ENCODE measurements at places on chromosomes 7 and 10.

GRCh38 chr7:143003393-143004051 lies 23.4 kb downstream of the OR9A2 start:
- DNase-seq: no peak

DNA sequence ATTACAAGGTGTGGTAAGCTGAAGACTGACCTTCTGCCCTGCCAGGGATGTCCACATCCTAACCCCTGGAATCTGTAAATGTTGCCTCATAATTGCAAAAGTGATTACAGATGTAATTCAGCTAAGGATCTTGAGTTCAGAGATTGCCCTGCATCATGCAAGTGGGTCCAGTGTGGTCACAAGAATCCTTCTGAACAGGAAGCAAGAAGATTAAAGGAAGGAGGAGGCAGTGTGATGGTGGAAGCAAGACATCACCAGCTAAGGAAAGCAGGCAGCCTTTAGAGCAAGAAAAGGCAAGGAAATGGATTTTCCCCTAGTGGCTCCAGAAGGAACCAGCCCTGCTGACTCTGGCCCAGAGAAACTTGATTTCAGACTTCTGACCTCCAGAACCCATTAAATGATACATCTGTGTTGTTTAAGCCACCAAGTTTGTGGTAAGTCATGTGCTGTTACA lies 78.1 kb downstream of the USP6NL start:
- no peak for DNase-seq

- no peak for DNase-seq
Observed at GRCh38 chr10:126502441-126502840, 114.2 kb upstream of the ADAM12 start.

- DNase-seq: no peak
Observed at GRCh38 chr7:37269711-37270508, 178.8 kb downstream of the ELMO1 start.

- no peak for DNase-seq
Observed at GRCh38 chr7:151663382-151664100, 143.8 kb upstream of the RHEB start.

GRCh38 chr7:2299870-2300512 lies 14.2 kb downstream of the SNX8 start:
- DNase-seq: no peak

- DNase-seq: no peak
Observed at GRCh38 chr10:21985541-21985940, 18.0 kb downstream of the DNAJC1 start.

DNA sequence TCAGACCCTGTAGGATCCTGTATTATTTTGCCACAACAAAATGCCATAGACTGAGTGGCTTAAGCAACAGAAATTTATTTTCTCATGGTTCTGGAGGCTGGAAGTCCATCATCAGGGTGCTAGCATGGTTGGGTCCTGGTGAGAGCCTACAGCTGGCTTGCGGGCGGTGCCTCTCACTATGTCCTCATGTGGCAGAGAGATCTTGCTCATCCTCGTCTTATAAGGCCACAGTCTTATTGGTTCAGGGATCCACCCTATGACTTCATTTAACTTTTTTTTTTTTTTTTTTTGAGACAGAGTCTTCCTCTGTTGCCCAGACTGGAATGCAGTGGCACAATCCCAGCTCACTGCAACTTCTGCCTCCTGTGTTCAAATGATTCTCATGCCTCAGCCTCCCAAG lies 90.9 kb downstream of the LSM5 start:
- no peak for DNase-seq

GRCh38 chr7:2409745-2410414 lies 6.5 kb downstream of the CHST12 start:
- DNase-seq: no peak

DNA sequence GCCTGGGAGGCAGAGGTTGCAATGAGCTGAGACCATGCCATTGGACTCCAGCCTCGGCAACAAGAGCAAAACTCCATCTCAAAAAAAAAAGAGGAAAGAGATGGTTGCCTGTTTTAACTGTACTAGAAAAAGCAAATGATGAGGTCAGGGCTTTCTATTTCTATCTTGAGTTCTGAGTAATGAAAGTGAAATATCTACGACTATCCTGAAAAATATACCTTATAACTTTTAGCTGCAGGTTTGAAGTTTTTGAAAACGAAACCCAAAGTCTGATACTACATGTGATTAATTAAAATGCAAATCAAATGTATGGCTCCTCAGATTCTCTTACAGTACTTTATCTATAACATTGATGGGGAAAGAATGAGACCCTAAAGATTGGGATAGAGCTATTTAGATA lies 636.2 kb upstream of the LRRN3 start:
- DNase-seq: no peak

- no peak for DNase-seq
Observed at GRCh38 chr10:97204826-97205679, 19.3 kb upstream of the SLIT1 start.

- DNase-seq: no peak
Observed at GRCh38 chr7:35645691-35646090, 49.2 kb downstream of the HERPUD2 start.

DNA sequence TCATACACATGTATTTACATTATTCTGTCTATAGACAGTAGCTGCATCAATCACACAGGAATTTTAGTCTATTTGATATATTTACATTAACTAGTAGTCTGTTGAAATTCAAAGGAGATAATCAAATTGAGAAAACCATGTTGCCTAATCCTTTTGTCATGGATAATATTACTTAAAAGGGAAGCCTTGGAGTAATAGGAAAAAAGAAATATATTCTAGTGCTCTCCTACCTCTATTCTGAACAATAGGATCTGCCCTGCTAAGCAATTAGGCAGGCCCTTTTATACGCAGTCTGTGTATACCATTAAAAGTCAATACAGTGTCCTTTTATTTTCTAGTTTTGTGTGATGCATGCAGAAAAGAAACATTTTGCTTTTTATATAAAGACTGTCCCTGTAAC lies 24.5 kb downstream of the UMAD1 start:
- DNase-seq: no peak

GRCh38 chr10:117339578-117339977 lies 35.7 kb downstream of the PDZD8 start:
- no peak for DNase-seq

DNA sequence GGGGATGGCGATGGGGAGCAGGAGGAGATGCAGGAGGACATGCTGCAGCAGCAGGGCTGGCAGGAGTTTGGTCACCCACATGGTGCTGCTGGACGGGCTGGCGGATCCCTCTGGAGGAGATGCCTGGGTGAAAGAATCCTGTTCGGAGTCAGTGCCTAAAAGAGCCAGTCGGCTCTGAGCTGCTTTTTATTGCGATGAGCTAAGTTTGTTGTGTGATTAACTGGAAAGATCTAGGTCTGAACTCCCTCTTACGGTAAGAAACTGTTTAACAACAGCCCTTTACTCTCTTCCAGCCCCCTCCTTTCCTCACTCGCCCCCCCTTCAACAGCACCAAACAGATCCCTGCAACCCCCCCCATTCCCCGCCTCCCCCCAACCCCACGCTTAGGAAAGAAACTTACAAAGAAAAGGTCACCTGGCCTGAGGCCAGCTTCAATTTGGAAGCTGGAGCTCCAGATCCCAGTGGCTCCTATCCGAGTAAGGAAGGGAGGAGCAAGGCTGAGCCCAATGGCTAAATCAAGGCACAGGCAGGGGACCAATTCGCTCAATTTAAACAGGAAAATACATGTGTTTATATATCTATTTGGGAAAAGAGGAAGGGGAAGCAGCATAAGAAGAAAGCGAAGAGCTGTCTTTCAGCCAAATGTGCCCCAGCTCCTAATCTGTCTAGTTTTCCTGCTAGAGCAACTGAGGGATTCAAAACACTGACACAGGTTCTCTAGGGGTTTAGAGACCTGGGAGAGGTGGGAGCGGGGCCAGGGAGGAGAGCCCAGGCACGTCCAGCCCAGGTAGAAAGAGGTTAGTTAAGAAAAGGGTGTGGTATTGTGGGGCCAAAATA lies at the start of gene HGF:
Gene HGF, minus strand, starts transcription at position 157 of the 837 bp plus-strand sequence. Its CDS starts 76 bp downstream, at position 81.
- DNase-seq: no peak

GRCh38 chr10:112839928-112840654 lies 110.0 kb upstream of the TCF7L2 start:
- DNase-seq: no peak

DNA sequence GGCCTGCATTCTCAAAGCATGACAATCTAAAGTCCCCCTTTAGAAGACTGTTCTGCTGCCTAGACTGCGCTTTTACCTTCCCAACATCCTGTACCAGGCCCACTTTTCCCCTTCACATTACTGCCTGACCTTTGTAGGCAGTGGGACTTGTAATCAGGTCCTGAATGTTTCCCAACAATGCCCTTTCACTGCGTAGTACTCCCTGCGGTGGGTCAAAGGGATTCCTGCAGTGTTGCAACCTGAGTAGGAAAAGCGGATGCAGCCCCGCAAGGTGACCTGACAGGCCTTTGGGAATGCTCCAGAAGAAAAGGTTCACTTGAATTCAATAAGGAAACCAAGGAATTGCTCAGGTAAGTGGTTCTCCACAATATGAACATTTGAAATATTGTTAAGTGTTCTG lies 4.9 kb upstream of the TCAF1 start:
- DNase-seq: no peak

DNA sequence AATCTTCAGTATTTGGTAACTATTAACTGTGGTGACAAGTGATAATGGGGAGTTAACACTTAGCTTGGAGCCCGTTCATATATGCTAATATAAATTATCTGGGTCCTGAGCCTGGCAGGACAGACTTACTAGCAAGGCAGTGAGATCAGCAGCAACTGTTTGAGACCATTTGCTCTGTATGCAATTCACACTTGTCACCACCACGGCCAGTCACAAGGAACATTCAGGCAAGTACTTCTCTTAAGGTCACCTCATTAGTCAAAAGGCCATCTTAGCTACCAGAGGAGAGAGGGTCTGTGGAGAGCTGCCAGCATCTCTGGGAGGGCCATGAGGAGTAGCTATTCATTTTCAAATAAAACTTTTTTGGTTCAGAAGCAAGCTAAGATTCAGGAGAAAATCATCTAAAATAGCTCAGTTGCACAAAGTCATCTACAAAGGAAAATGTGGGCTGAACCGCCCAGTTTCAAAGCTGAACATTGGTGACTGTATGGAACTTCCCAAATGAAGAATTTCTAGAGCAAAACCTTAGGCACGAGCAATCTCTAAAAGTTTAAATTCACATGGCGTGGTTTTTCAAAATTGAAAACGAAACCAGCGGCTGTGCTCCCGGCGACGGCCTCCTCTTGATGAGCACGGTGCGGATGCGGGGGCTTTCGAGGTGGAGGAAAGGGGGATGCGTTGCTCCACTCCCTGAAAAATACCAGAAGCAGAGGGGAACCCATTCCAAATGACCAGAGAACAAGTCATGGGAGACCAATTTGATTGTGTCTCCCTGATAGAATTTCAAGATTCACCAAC lies 233.5 kb upstream of the MGMT start:
- no peak for DNase-seq

GRCh38 chr10:99532687-99533495 lies at the start of gene NKX2-3:
Gene NKX2-3 (plus strand): TSS chr10:99532942. CDS start chr10:99533132, 190 bp downstream.
- no peak for DNase-seq

GRCh38 chr7:86778271-86778670 lies 134.6 kb downstream of the GRM3 start:
- DNase-seq: no peak

DNA sequence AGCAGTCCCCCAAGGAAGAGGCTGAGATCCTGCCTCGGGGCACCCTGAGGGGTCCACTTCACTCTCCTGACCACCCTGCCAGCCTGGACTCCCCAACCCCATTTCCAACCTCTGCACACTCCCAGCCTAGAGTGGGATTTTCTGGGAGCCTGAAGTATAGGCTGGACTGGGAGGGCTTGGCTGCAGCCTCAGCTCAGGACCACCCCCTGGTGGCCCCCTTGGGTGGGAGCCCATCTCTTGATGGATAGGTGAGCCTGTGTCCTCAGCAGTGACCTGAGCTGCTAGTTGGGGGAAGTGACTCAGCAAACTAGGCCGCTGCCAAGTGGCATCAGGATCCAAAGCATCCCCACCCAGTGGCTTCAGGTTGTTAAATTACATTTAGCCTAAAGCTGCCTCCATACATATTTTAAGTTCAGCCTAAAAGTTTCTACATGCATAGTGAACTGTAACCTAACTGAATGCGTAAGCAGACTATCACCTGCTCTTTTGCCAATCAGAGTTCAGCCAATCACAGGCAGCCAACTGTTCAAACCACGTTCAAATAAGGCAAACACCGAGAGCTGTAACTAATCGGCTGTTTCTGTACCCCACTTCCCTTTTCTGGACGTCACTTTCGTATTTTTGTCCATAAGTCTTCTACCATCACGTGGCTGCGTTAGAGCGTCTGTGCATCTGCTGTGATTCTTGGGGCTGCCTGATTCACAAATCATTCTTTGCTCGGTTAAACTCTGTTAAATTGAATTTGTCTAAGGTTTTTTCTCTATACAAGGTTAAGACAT lies 144.0 kb downstream of the PLPP4 start:
- no peak for DNase-seq

DNA sequence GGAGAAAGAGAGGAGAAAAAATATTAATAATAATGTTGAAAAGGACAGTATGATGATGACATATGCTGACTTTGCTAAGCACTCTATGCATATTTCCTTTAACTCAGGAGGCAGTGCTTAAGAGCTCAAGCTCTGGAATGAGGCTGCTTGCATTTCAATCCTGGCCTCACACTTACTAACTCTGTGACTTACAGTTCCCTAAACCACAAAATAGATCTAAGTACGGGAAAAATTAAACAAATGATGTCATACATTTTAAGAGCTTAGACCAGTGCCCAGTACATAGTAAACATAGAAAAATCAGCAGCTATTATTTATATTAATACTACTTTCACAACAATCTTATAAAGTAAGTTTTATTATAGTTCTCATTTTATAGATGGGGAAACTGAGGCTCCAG lies 61.3 kb downstream of the GFRA1 start:
- DNase-seq: no peak
